Central memory CD8-positive, alpha-beta T cell (primary cell): ENCODE measurements at places on chromosomes 16 and 17.

DNA sequence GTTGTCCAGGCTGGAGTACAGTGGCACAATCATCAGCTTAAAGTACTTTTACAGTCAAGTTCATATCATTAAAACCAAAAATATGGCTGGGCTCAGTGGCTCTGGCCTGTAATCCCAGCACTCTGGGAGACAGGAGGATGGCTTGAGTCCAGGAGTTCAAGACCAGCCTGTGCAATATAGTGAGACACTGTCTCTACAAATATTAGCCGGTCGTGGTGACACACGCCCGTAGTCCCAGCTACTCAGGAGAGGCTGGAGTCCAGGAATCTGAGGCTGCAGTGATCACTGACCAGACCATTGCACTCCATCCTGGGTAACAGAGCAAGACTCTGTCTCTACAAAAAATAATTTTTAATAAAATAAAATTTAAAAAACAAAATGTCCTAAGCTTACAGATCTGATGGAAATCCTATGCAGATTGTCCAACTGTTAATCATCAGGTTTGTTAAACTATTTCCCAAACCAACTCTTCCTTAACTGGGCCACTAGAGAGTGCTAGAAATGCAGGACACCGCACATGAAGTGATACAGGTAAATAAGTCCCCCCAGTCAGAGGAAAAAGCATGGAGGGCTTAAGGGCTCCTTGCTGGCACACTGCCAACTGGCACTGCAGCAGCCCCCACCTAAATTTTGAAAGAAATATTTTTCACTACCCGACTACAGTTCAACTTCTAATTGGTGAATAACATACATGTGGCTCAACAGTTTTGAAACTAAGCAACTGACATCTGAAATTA, 2.8 kb downstream of the USP22 start:
- DNase-seq = no peak
- H3K27me3 ChIP-seq = no peaks in the 10 kb centered on the region
- H3K4me3 ChIP-seq = peak overlapping the region; percentile 94
- H3K27ac ChIP-seq = no peak overlapping the region
- peaks cover 59% of the 10 kb centered on the region for H3K4me1 ChIP-seq
- H3K36me3 ChIP-seq = peaks cover 23% of the 10 kb centered on the region

DNA sequence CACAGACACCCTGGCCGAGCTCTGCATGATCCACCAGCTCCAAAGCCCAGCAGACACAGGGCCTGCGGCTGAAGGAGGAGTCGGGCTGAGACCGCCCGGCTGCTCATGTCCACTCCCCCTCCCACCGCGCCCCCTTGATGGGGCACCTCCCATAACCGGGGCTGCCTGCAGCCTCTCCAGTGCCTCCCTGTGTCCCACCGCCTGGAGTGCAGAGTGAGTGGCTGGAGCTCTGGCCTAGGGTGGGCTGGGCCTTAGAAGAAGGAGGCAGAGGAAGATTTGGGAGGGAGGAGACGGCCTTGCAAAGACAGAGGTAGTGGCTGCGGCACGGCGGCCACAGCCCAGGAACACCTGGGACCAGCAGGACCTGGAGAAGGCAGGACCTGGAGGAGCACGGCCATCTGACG, 4.0 kb downstream of the CBFA2T3 start:
- no peak for DNase-seq
- H3K4me1 ChIP-seq = no peaks in the 10 kb centered on the region
- H3K27ac ChIP-seq = no peak overlapping the region
- peaks cover 2% of the 10 kb centered on the region for H3K36me3 ChIP-seq
- H3K4me3 ChIP-seq = no peak overlapping the region

- H3K27ac ChIP-seq = no peak overlapping the region
- H3K4me1 ChIP-seq = peaks cover 12% of the 10 kb centered on the region
- H3K36me3 ChIP-seq = peaks cover 17% of the 10 kb centered on the region
- H3K4me3 ChIP-seq = no peak overlapping the region
These were observed 46.2 kb downstream of the ZFPM1 start for GRCh38 chr16:88499292-88499691.

GRCh38 chr16:80541306-80541694, 507 bp downstream of the DYNLRB2 start:
- DNase-seq = no peak
- H3K4me3 ChIP-seq = peak overlapping the region; percentile 83
- H3K4me1 ChIP-seq = peaks cover 16% of the 10 kb centered on the region
- no peaks in the 10 kb centered on the region for H3K27me3 ChIP-seq
- peaks cover 14% of the 10 kb centered on the region for H3K36me3 ChIP-seq
- H3K27ac ChIP-seq = peak overlapping the region; percentile 95

DNA sequence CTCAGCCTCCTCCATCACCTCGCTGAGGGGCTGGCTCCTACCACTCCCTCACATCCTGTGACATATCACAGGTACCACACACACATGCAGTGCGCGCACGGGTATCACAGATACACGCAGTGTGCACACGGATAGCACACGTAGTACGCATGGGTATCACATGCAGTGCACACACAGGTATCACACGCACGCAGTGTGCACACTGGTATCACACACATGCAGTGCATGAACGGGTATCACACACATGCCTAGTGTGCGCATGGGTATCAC, 30.1 kb downstream of the ACSF3 start:
- H3K36me3 ChIP-seq = peaks cover 12% of the 10 kb centered on the region
- H3K27me3 ChIP-seq = no peaks in the 10 kb centered on the region
- DNase-seq = no peak
- no peaks in the 10 kb centered on the region for H3K4me1 ChIP-seq

- H3K27me3 ChIP-seq = peaks cover 22% of the 10 kb centered on the region
- H3K27ac ChIP-seq = no peak overlapping the region
- no peak overlapping the region for H3K4me3 ChIP-seq
- no peaks in the 10 kb centered on the region for H3K36me3 ChIP-seq
- DNase-seq = no peak
These were observed 162.5 kb downstream of the TRIM37 start for GRCh38 chr17:58944166-58944565.

- no peak overlapping the region for H3K27ac ChIP-seq
- no peak for DNase-seq
- H3K4me1 ChIP-seq = peaks cover 35% of the 10 kb centered on the region
- H3K36me3 ChIP-seq = peaks cover 34% of the 10 kb centered on the region
- peak overlapping the region; percentile 11 for H3K4me3 ChIP-seq
These were observed 2.1 kb upstream of the UBB start for GRCh38 chr17:16378636-16379282.

- no peaks in the 10 kb centered on the region for H3K27me3 ChIP-seq
- no peak overlapping the region for H3K4me3 ChIP-seq
- no peak overlapping the region for H3K27ac ChIP-seq
- no peak for DNase-seq
- H3K36me3 ChIP-seq = peaks cover 2% of the 10 kb centered on the region
These were observed 72.2 kb downstream of the SSH2 start for GRCh38 chr17:29857823-29858222.

DNA sequence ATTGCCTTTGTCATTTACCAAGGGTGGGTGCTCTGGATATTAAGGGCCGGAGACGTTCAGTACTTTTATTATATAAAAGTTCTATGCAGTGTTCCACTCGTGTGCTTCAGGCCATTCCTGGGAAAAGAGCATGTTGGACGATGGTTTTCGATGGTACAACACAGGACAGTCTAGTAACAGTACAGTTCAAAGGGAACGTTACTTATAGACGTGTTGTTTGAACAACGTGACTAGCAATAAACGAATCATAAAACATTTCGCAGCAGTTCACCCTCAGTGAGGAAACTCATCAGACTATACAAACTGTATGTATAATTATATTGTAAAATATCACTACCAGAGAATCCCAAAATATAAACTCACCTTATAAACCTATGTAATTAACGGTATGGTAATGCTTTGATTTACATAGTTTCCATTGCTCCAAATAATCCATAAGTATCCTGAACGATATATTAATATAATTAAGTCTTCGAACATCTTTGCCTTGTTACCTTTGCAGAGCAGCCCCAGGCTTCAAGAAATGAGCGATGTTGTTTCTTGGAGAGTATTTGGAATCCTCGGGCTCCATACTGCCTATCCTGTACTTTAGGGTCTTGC, 589 bp downstream of the NMT1 start:
- H3K4me3 ChIP-seq = peak overlapping the region; percentile 88
- peak overlapping the region; percentile 96 for H3K27ac ChIP-seq
- H3K36me3 ChIP-seq = peaks cover 10% of the 10 kb centered on the region

- no peaks in the 10 kb centered on the region for H3K27me3 ChIP-seq
- no peak for DNase-seq
- H3K4me3 ChIP-seq = no peak overlapping the region
- H3K36me3 ChIP-seq = peaks cover 14% of the 10 kb centered on the region
These were observed 14.9 kb downstream of the ADGRG1 start for GRCh38 chr16:57643147-57643874.

GRCh38 chr16:50588276-50588675, 40.1 kb downstream of the NKD1 start:
- no peak for DNase-seq
- H3K36me3 ChIP-seq = peaks cover 3% of the 10 kb centered on the region
- no peak overlapping the region for H3K4me3 ChIP-seq
- H3K27me3 ChIP-seq = no peaks in the 10 kb centered on the region
- H3K27ac ChIP-seq = no peak overlapping the region
- H3K4me1 ChIP-seq = peaks cover 17% of the 10 kb centered on the region

DNA sequence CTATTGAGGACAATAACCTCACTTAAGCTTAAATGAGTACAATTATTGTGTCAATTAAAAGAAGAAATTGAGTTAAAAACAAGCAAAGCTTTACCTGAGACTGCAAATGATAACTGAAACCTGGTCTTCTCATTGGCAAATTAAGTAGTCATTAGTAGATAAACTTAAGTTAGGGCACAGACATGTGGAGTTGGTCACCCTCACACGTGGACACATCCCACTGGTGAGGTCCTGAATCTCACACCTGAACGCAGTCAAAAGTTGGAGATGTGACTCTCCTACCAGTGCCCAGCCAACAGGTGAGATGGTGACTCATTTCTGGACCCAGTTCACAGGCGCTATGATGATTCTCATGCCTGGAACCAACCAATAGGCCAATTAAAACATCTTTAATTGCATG, 311.6 kb downstream of the FOXL1 start:
- no peak overlapping the region for H3K27ac ChIP-seq
- H3K4me3 ChIP-seq = no peak overlapping the region
- no peaks in the 10 kb centered on the region for H3K36me3 ChIP-seq
- peaks cover 22% of the 10 kb centered on the region for H3K27me3 ChIP-seq

DNA sequence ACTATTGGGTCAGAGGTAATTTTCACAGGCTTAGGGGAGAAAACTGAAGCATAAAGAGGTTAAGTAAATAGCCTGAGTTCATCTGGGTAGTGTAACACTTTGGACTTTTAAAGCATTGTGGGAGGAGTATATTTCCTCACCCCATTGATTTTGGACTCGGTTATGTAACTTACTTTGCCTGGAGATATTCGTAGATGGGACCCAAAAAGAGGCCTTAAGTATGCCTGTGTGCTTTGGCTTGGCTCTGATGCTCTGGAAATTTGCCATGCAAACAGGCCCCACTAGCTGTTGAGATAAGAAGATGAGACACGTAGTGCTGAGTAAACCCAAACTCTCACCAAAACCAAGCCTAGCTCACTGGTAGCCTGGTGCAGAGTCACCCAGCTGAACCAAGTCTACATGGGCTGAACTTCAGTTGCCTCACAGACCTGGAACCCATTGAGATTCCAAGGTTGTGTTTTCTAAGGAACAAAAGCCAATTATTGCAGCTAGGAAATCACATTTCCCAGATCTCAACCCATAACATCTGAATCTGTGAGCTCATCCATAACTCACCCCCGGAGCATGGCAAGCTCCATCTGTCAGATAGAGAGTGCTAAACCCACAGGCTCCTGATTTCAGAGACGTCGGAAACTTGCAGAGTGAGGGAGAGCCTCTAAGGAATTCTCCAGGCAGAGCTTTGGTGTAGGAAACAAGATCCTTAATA, 536.0 kb upstream of the C16orf82 start:
- H3K27me3 ChIP-seq = peaks cover 19% of the 10 kb centered on the region
- no peaks in the 10 kb centered on the region for H3K36me3 ChIP-seq
- no peak overlapping the region for H3K27ac ChIP-seq
- H3K4me3 ChIP-seq = no peak overlapping the region

DNA sequence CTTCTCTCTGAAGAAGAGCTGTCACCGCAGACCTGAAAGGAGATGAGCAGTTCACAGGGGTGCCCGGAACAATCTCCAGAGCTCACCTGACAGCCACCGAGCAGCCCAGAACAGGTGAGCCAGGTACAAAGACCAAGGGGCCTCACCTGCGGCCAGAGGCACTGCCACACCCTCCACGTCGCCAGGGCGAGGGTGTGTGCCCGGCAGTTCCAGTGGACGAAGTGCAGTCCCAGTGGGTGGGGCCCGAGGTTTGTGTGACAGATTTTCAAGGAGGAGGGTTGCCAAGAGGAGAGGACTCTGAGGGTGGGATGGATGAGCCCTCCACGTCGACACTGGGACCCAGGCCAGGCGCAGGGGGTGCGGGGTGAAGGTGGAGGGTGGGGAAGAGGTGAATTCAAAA, 61.7 kb downstream of the SMPD3 start:
- no peaks in the 10 kb centered on the region for H3K27me3 ChIP-seq
- H3K27ac ChIP-seq = no peak overlapping the region
- H3K36me3 ChIP-seq = no peaks in the 10 kb centered on the region
- no peak overlapping the region for H3K4me3 ChIP-seq
- H3K4me1 ChIP-seq = peaks cover 13% of the 10 kb centered on the region

DNA sequence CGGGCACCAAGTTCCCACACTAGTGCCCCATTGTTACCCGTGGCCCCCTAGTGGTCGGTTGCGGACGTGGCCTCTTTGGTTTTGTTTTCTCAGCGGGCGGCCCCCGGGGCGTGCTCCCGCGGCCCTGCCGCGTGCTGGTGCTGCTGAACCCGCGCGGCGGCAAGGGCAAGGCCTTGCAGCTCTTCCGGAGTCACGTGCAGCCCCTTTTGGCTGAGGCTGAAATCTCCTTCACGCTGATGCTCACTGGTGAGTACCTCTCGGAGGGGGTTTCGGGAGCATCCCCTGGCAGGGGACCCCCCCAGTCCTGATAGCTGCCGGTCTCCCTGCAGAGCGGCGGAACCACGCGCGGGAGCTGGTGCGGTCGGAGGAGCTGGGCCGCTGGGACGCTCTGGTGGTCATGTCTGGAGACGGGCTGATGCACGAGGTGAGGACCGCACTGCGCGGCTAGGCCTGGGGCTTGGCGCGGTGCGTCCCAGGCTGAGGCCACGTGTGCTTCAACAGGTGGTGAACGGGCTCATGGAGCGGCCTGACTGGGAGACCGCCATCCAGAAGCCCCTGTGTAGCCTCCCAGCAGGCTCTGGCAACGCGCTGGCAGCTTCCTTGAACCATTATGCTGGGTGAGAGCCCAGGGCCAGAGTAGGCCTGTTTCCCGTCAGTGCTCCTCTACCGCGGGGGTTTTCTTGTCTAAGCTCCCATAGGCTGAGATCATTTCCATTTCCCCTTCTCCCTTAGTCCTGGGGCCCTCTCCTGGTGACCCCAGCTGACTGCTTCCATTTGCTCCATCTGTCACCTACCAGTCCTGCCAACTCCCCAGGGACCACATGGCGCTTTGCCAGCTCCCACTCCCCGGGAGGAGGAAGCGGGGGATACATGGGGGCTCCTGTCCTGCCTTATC, 1.7 kb downstream of the SPHK1 start:
- peaks cover 10% of the 10 kb centered on the region for H3K4me1 ChIP-seq
- no peaks in the 10 kb centered on the region for H3K27me3 ChIP-seq
- peak overlapping the region; percentile 71 for H3K4me3 ChIP-seq
- H3K27ac ChIP-seq = no peak overlapping the region
- peaks cover 9% of the 10 kb centered on the region for H3K36me3 ChIP-seq

- H3K4me1 ChIP-seq = peaks cover 15% of the 10 kb centered on the region
- no peak overlapping the region for H3K4me3 ChIP-seq
- DNase-seq = no peak
- H3K36me3 ChIP-seq = peaks cover 8% of the 10 kb centered on the region
These were observed 9.9 kb upstream of the GUCY2D start for GRCh38 chr17:7992516-7992915.
